ENCODE measurements at places on chromosomes 2 and 18.

GRCh38 chr2:125942585-125943424, 713.2 kb upstream of the GYPC start:
- DNase-seq: no peak

DNA sequence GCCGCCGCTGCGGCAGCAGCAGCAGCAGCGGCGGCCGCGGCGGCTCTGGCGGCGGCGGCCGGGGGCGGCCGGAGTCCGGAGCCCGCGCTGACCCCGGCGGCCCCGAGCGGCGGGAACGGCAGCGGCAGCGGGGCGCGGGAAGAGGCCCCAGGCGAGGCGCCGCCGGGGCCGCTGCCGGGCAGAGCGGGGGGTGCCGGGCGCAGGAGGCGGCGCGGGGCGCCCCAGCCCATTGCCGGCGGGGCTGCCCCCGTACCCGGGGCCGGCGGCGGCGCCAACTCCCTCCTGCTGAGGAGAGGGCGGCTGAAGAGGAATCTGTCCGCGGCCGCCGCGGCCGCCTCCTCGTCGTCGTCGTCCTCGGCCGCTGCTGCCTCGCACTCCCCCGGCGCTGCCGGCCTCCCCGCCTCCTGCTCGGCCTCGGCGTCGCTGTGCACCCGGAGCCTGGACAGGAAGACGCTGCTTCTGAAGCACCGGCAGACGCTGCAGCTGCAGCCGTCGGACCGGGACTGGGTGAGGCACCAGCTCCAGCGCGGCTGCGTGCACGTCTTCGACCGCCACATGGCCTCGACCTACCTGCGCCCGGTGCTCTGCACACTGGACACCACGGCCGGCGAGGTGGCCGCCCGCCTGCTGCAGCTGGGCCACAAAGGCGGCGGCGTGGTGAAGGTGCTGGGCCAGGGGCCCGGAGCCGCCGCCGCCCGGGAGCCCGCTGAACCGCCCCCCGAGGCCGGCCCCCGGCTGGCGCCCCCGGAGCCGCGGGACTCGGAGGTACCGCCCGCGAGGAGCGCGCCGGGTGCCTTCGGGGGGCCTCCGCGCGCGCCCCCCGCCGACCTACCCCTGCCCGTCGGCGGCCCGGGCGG, 646 bp downstream of the PHLPP1 start:
- DNase-seq: peak; percentile 42

DNA sequence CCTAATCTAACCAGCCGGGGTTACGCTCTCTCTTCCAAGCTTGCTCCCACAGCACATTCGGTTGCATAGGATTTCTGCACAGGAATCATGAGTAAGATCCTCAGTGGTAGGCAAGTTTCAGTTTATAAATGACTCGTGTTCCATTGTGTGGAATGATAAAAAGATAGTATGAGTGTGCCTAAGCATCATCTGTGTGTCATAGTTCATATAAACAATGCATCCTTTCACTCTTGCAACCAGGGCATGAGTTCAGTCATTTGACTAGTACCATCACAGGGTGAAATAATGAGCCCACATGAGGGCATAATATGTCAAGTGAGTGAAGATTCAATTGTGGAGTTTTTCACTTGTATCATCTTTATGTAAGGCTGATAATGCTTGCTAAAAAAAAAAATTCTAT, 417.1 kb upstream of the CDH2 start:
- DNase-seq: no peak

GRCh38 chr2:69483024-69483423, 45.8 kb upstream of the NFU1 start:
- no peak for DNase-seq

GRCh38 chr2:113124181-113124961, 3.0 kb upstream of the IL1RN start:
- no peak for DNase-seq

DNA sequence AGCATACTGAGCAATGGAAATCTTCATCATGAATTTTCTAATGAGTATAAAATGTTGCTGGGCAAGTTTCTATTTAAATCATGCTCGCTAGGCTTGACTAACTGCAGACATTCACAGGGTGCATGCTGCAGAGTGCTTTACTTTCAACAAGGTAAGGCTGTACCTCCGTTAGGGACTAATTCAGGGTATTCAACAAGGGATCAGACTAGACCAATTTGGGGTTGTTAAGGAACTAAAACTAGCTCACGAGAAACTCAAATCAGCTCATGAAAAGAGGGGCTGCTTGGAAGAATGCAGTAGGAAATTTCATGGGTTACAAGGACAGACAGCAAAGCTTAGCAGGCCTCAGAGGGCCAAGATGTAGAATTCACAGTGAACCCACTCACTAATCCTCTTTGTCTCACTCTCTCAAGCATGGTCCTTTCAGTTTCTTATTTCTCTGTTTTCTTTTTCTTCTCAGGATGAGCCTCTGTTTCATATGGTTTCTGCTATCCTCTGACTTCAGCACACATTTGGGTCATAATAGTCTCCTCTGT, 2.2 kb downstream of the MYO3B start:
- no peak for DNase-seq

- DNase-seq: no peak
Observed at GRCh38 chr2:126220331-126220730, 435.6 kb upstream of the GYPC start.

GRCh38 chr18:23433360-23433759, 19.7 kb upstream of the RIOK3 start:
- no peak for DNase-seq

DNA sequence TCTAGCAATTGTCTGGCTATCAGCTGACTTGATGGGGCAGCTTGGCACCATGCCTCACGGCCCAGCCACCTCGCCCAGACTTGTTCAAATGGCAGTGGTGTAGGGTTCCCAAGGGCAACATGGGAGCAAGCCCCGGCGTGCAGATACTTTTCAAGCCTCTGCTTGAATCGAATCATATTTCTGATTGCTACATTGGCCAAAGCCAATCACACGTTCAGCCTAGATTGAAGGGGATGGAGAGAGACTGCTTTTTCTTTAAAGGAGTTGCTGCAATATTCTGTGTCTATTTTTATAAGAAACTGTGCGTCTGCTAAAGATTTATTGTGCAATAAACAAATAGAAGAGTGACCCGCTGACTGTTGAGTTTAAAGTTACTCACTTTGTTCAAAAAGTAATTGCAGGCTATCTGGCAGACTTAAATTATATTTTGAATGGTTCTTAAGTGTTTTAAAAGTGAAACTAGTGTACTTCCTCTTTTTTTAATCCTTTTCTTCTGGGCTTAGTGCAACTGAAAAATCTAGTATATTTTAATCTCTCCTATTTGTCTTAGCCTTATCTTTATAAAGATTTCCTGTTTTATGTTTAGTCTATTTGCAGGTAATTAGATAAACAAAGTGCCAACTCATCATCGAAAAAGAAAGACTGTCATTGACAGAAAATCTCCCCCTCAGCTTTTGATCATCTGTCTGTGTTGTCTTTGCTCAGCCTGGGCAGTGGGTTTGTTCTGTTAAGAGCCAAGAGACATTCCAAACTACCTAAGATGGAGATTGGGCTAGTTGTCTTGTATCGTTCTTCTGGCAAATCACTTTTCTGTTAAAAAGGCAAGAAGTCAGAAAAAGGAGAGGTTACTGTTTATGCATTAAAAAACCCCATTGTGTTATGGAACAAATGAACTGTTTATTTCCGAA, 156.1 kb downstream of the TPGS2 start:
- no peak for DNase-seq

DNA sequence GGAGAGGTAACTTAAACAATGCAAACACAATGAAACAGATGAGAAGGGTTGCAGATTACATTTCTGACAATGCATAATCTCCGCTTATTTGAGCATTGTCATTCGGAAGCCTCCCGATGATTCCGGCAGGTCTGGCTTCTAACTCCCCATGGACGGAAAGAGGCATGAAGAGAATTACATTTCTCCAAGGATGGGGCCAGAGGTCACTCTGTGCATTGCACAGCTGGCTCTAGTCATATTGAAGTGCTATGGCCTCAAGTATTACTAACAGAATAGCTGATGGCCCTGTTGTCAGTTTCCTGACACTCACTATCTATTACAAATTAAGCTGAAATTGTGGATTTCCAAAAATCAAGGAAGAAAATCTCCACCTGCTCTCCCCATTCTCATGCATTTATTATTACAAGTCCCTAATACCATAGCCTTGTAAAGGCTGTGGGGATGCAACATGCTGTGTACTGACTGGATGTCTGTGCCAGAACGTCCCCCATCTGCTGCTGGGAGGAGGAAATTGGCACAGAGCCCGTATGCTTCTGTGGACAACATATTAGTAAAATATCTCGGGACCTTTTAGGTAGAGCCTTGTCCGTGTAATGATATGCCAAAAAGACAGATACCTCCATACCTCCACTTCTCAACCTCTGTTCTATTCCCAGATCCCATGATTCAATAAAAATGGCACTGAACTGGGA, 168.1 kb downstream of the SETBP1 start:
- no peak for DNase-seq

GRCh38 chr2:62304429-62305417, 108.8 kb downstream of the B3GNT2 start:
- peak; percentile 37 for DNase-seq

DNA sequence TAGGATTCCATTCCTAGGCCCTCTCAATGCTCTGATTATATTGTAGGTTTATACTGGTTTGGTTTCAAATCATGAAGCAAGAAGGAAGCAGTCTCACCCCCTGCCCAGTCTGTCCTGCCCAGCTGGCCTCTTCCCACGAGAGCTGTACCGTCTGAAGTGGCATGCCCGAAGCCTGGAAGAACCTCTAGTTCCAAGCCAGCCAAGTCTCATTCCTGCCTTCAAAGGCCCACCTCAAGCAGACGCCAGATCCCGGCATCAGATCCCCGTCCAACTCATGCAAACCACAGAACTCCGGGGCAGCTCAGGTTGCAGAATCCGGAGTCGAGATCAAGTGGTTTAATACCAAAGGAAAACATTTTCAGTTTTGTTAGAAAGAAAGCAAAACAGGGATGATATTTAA, 234.4 kb downstream of the LPIN1 start:
- no peak for DNase-seq

DNA sequence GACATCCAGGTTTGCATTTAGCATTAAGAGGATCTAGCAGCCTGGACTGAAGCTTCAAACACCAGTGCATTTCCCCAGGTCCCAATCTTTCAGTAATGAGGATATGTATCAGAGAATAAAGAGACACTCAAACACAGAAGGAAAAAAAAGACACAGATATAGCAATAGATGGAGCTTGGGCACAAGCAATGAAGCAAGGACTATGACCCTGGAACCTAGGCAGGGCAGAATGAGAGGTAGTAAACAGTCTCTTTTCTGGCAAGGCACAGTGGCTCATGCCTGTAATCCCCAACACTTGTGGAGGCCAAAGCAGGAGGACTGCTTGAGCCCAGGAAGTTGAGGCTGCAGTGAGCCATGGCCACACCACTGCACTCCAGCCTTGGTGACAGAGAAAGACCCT, 80.7 kb upstream of the HNRNPA3 start:
- no peak for DNase-seq

DNA sequence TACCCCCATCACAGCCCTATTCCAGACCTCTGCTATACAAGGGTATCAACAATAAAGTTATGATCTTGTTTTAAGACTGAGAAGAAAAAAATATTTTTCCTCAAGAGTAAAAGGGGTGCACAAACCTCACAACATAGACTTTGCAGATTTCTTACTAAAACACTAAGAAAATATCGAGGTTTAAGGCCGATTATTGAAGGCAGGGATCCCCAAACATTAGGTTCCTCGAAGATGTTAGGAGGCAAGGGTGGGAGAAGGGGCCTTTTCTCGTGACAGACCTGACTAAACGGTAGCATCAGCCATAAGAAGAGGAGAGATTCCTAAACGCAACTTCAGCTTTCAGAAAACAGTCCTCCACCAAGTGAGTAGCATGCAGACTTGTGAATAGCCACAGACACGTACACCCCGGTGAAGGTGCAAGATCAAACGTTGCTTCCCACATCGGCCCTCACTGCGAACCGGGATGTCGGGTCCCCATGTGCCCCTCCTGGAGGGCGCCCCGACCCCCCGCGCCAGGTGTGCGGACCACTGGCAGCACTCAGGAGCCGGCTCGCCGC, 678 bp downstream of the PIAS2 start:
- DNase-seq: no peak
